Pancreas (tissue), 10 donors: ENCODE measurements at places on chromosomes 5 and 9.

DNA sequence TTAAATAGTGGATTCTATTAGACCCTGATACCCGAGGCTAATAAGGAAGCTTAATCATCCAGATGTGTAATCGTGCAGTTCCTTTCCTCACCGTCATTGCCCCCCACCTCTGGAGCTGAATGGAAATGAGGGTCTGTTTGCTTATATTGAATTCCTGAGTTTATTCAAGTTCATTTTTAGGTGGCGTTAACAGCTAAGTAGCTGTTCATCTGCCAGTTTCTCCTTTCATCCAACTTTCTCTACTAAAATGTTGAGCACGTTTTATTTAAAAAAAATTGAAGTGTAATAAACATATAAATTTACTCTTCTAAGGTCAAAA, 291.0 kb downstream of the DOCK8 start:
- DNase-seq: no peak

DNA sequence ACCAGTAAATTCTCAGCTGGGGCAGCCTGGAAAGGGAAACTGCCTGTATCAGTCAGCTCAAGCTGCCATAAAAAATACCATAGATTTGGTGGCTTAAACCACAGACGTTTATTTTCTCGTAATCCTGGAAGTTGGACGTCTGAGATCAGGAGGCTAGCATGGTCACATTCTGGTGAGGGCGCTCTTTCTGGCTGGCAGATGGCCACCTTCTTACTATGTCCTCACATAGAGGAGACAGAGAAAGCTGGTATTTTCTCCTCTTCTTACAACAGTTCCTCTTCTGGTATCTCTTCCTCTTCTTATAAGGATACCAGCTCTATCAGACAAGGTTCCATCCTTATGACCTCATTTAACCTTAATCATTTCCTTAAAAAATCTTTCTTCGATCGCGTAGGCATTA, 50.5 kb upstream of the RFX3 start:
- no peak for DNase-seq

GRCh38 chr5:108765647-108766046, 17.9 kb downstream of the FER start:
- no peak for DNase-seq

GRCh38 chr5:1390861-1391600, 46.1 kb upstream of the CLPTM1L start:
- no peak for DNase-seq

DNA sequence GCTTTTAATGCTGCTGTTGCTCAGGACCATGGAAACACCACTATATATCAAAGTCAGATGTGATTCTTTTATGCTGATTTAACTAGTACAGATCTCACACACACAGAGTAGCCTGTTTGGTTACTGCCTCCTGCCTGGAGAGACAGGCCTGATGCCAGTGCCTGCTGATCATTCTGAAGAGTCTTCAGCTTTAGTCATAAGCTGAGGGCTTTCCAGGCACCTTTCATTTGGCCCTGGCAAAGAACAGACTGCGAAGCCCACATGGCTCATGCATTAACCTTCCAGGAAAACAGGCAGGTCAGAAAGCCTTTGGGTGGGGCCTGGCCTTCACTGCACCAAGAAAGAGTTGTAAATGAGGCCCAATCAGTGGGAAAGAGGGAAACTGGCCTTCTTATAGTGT, 144.7 kb downstream of the SAXO1 start:
- no peak for DNase-seq

DNA sequence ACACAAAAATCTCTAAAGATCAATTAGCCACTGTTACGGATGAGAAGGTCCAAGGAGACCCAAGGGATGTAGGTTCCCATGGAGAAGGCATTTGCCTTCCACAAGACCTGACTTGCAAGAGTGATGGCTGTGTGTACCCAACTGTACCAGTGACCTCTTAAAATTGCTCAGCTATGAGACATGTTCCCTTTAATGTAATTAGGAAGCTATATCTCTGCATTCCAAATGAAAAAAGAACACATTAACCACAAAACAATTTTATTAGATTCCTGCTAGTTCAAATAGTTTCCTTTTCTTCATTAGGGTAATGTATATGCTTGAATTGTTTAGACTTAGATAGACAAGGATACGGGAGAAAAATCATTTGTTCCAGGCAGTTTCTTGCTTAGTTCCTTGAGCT, 3.3 kb downstream of the OR2Y1 start:
- DNase-seq: no peak

DNA sequence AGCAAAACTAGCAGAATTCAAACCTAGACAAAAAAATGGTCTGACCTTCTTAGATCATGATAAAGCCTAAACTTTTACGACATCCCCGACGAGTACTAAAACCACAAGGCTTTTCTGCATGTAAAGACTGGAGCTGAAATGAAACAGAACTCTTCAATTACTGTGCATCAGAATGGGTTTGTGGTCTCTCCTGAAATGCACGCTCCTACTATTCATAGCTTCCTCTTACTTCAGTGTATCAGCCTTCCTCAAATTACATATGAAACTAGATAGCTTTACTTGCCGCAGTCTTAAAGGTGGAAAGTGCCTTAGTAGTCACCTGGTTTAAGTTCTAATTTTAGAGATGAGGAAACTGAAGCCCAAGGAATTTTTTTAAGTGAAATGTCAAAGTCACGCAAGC, 24.6 kb upstream of the MED10 start:
- no peak for DNase-seq

- no peak for DNase-seq
These were observed 911 bp upstream of the PIK3R1 start for GRCh38 chr5:68214482-68215207.

- no peak for DNase-seq
These were observed 27.8 kb upstream of the SETD9 start for GRCh38 chr5:56881571-56881970.

- peak; percentile 69 for DNase-seq
These were observed 7.3 kb upstream of the CTSV start for GRCh38 chr9:97046228-97046627.

GRCh38 chr5:40074826-40075225, 604.9 kb upstream of the PTGER4 start:
- DNase-seq: no peak

GRCh38 chr9:24011881-24012280, 185.8 kb upstream of the ELAVL2 start:
- no peak for DNase-seq

DNA sequence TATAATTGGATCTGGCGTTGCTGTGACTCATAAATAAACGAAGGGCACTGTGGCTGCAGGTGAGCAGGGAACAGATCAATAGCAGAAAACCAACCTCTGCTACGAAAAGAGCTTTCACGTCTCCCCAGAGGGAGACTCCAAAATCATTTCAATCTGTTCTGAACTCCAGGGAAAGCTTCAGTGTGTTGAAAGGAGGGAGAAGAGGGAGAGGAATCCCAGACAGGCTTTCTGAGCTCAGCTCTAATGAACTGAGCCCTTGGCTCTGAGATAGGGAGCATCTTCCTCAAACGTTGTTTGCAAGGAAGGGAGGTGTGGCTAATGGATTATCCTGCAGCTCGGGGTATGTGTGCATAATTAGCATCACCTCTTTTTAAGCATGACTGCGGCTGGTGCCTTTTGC, 288.0 kb upstream of the IRX4 start:
- DNase-seq: no peak

GRCh38 chr5:50958852-50959457, 292.5 kb downstream of the PARP8 start:
- no peak for DNase-seq

DNA sequence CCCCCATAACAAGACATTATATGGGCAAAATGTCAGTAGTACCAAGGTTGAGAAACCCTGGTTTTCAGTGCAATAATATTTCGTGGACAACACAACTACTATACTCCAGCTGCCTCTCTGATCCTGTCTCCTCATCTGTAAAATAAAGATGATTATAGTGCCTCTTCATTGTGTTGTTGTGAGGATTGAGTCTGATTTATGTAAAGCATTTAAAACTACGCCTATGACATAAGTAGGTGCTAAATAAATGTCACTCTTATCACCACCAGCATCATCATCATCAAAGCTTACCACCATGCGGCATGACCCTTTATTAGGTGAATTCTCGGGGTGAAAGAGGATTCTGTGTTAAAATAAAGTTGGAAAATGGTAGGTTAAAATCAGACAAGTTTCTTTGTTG, 67.8 kb upstream of the IFNE start:
- no peak for DNase-seq

DNA sequence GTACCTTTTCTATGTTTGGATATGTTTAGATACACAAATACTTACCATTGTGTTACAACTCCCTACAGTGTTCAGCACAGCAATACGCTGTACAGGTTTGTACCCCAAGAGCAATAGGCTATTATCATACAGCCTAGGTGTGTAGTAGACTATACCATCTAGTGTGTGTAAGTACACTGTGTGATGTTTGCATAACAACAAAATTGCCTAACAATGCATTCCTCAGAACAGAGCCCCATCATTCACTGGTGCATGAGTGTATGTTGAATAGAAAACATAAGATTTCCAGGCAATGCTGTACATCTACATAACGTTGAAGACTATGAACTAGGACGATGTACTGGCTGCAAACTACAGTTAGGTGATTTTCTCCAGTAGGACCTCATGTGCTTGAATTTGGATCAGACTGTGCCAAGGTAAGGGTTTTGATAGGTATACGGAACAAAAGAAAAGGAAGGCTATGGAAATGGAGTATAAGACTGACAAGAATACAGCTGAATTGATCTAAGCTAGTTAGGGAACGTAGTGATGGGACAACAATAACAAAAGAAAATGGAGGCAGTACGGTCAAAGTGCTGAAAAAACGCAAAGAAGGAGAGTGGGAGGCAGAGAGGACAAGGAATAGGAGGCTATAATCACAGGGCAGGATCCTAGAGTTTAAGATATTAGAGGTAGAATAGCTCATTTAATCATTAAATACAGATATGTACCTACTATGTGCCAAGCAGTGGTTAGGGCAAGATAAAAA, 46.9 kb downstream of the FNIP1 start:
- no peak for DNase-seq

- DNase-seq: no peak
These were observed 555.3 kb upstream of the PTGER4 start for GRCh38 chr5:40124367-40124766.

- DNase-seq: no peak
These were observed 10.5 kb upstream of the CCNB1 start for GRCh38 chr5:69156456-69156855.

DNA sequence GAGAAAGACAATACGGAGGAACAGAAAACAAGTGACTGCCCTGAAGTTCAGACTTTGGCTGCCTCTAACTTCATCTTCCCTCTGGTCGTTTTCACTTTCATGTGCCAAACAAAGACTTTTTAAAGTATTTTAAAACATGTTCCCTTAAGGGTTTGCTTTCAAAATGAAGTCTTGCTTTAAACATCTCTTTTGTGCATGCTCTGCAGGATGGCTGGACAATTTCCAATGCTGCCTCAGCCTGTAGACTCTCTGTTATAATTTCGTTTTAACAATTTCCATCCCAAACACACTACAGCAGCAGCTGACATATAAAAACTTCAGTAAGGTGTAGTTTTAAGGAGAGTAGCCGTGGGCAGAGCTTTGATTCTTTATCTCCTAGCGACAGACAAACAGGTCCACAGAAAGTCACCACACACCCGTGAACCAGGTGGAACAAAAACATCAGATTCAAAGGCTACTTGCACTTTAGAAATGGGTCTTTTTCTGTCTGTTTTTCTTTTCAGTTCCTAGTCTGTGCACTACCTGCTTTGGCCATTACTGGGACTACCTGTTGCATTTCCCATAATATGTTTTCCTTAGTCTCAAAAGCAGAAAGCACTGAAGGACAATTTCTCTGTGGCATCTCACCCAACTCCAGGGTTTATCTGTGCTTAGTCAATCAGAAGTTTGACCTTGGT, 308.9 kb downstream of the DTWD2 start:
- no peak for DNase-seq

DNA sequence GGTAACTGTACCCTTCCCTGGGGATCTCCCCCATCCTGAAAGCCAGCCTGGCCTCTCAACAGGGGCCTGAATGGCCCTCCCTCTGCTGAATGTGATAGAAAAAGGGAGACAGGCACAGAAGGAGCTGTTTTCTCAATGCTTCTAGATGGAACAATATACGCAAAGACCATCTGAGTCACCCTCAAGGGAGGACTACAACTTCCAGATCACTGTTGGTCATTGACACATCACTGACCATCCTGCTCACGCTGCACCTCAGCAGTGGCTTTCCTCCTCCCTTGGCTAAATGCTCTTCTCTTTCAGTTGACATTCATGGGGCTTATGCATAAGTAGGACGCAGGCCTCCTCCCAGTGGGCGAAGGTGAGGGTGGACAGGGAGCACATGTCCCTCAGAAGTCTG, 112.2 kb upstream of the SHB start:
- DNase-seq: no peak

DNA sequence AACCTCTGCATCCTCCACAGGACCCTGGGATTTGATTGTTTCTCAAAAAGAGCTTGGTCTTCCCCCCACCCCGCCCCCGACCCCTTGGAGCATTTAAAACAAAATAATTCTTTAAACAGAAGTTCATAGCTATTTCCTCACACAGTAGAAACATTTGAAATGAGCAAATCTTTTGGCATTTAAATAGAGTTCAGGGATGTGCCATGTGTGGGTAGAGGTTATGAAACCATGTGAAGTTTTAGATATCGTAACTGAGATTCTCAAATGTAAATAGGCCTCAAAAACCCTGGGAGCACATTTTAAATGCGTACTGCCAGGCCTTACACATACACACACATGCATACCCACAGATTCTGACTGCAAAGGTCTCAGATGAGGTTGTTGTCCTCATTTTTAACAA, 66.5 kb downstream of the EPB41L4B start:
- no peak for DNase-seq
